CD4-positive, alpha-beta T cell treated with Interleukin-12 subunit alpha and Interleukin-12 subunit beta, for 1 hour (primary cell): ENCODE measurements at places on chromosomes 5 and 9.

GRCh38 chr5:7983433-7983832 lies 114.5 kb downstream of the MTRR start:
- no peak for DNase-seq

GRCh38 chr5:175471196-175471595 lies 7.2 kb upstream of the SFXN1 start:
- no peak for DNase-seq

- DNase-seq: no peak
Measured at GRCh38 chr9:17003576-17004240, 131.1 kb upstream of the CNTLN start.

- DNase-seq: no peak
Measured at GRCh38 chr5:180649297-180650039, at the start of gene FLT4. FLT4 (minus strand) TSS chr5:180649600; CDS start chr5:180649545, 55 bp downstream.

DNA sequence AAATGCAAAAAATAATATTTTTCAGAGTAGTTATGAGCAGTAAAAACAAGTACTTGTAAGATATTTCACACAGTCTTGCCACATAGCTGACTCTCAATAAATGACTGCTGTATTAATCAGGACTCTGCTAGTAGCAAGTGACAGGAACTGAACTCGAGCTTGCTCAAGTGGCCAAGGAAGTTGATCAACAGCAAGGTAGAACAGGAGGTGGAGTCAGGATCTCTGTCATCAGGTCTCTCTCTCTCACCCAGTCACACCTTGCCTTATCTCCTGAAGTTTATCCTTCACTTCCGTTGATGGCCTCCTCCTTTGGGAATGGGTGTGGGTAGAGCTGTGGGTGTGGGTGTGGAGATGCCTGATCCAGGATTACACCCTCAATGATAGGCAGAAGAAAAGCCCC lies 107.0 kb downstream of the GPBP1 start:
- no peak for DNase-seq

- peak; percentile 15 for DNase-seq
Measured at GRCh38 chr5:136174021-136174659, 18.8 kb downstream of the SMIM32 start.

DNA sequence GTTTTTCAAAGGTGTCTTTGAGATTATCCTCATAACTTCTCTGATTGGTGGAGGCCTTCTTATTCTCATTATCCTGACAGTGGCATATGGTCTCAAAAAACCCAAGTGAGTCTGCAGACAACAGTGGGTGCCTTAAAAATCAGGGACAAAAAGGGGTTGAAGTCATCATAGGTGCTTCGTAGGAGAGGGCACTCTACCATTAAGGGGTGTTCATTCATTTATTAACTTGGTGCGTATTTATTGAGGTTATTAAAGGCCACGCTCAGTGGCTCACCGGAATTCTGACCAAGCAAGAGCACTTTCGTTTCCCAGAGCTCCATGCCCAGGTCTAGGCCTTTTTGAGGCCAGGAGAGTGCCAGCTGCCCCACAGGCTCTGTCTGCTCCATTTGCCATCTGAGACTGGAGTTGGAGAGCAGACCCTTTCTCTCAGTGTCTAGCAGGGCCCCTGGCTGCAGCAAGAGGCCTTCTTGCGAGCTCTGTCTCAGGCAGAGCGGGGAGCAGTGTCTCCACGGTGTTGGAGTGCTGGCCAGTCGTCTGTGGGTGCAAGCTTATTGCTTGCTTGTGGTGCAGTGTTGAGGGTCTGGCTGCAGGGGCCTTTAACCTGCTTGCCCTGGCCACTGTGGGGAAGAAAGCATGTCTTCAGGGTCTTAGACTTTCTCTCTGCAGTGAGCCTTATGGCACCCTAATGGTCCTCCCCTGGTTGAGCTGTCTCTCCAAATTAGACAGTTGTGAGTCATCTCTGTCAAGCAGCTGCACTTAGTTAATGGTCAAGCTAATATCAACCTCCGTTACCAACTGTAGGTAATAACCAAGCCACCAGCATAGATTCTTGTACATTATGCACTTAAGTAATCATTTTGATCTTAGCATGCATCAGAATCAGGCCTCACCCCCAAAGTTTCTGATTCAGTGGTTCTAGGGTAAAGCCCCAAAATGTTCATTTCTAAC lies 62.6 kb downstream of the IL31RA start:
- no peak for DNase-seq

GRCh38 chr5:172910828-172911627 lies 48.2 kb upstream of the RPL26L1 start:
- DNase-seq: peak; percentile 35

DNA sequence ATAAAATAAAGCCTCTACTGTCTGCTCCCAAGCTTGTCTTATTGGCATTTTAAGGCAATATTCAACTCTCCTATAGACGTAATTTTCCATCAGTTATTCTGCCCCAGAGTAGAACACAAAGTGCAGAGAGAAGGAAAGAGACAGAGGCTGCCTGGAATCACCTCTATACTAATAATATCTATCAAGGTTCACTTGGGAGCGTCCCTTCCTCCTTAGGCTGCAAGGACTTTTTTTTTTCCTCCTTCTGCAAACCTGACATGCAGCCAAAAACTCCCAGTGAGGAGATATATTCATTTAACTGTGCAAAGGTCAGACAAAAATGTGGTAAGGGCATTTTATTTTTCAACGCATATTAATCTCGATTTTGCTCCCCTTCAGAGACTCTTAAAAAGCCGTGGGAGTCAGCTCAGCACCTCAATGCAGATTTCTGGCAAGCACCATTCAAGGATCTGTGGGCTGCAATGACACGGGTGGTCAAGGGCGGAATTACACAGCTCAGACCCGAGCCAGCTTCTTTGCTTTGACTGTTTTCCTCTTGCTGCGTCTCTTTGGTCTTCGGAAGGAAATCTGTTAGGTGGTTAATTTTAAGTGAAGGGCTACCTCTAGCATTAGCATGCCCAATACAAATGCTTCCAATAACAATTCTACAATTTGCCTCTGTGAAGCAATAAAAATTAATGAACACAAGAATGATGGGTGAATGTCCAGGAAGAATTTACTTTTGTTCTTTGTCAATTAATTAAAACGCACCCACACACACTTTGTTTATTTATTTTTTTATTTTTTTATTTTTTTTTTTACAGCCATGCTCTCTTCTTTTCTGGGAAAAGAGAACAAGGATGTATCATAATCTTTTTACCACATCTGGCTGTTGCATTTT lies 587.7 kb upstream of the GRAMD2B start:
- DNase-seq: no peak

GRCh38 chr9:2288309-2288708 lies 273.2 kb downstream of the SMARCA2 start:
- no peak for DNase-seq

DNA sequence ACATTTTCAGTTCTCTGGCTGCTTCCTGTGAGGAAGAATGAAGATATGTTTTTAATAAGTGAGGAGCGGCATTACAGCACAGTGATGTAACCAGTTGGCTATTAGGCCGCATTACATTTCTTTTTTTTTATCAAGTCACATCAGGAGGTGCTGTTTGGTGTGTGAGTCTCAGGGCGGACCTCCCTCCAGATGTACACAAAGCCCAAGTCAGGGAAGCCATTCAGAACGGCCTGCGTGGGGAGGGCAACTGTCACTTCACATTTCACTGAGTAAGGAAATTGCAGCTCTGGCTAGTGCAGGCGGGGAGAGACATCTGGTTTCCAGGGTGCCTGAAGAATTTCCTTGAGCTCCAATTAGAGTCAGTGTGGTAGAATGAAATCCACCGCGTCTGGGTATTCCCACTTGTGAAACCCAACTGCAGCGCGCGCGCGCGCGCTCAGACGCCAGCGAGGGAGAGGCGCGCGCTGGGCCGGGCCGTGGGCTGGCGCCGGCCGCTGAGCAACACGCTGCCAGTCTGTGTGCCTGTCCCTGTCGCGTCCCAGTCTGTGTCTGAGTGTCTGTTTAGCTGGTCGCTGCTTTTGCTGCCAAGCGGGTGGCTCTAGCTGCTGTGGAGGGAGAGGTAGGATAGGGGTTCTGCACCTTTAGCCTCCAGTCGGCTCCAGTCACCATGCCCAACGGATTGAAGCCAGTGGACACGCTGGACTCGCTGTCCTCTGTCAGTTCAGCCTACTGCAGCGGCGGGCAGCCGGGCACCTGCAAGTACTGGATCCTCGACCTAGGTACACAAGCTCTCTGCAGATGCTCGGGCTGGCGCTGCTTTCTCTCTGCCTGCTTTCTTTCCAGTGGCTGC lies 140.8 kb upstream of the OTULINL start:
- DNase-seq: no peak

- no peak for DNase-seq
Measured at GRCh38 chr9:78884611-78885150, 587.8 kb downstream of the PSAT1 start.

GRCh38 chr5:35041261-35041660 lies 6.5 kb downstream of the AGXT2 start:
- DNase-seq: no peak

- DNase-seq: peak; percentile 13
Measured at GRCh38 chr5:138632900-138633489, 57.8 kb upstream of the HSPA9 start.

- DNase-seq: no peak
Measured at GRCh38 chr5:76329346-76329745, 73.7 kb upstream of the IQGAP2 start.

GRCh38 chr9:74960561-74960960 lies 7.8 kb upstream of the C9orf40 start:
- no peak for DNase-seq

DNA sequence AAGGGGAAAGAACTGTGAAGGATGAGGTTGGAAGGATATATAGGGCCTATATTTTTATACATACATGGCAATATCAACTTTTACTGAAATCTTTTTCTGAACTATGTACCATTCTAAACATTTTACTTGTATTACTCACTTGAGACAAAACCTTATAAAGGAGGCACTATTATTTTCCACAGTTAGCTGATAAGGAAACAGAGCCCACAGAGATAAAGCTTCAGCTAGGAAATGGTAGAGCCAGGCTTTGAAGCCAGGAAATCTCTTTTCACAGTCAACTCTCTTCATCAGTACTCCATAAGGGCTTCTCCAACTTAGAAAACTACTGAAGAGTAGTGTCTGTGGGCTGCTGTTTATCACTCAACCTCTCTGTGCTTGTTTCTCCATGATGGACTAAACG lies 613.7 kb downstream of the PRELID2 start:
- DNase-seq: no peak

GRCh38 chr9:73370053-73370452 lies 218.4 kb downstream of the ANXA1 start:
- no peak for DNase-seq

- DNase-seq: no peak
Measured at GRCh38 chr5:37709020-37709419, 130.8 kb downstream of the GDNF start.
